ENCODE measurements at places on chromosomes 1 and 21. TPM values are rescaled to one million over a fixed set of nuclear protein-coding genes. Genes with fewer than 3 reads are reported as not detected.

DNA sequence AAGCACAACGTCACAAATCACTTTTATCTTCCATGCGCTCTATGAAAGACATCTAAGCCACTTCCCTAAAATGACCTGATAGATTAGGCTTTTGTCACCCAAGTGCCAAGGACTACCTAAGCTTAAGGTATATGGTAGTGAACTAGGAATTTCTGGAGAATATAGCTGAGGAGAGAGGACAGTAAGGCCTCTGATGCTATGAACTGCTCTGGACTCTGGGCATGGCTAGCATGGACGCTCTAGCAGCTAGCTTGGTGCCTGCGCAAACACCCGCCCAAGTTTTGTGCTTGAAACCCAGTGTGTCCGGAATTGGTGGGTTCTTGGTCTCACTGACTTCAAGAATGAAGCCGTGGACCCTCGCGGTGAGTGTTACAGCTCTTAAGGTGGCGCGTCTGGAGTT is 42.5 kb downstream of the OR10J5 start:
- DNase-seq: no peak

DNA sequence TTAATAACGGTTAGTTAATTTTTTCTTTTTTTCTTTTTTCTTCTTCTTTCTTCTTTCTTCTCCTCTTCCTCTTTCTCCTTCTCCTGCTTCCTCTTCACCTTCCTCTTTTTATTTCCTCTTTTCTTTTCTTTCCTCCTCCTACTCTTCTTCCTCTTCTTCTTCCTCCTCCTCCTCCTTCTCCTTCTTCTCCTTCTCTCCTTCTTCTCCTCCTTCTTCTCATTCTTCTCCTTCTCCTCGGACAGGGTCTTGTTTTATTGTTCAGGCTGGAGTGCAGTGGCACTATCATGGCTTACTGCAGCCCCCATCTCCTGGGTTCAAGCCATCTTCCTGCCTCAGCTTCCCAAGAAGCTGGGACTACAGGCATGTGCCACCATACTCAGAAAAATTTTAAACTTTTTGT is 13.4 kb upstream of the ACBD3 start:
- DNase-seq: no peak

- no peak for DNase-seq
These were observed 22.4 kb downstream of the CASZ1 start for GRCh38 chr1:10773851-10774614.

DNA sequence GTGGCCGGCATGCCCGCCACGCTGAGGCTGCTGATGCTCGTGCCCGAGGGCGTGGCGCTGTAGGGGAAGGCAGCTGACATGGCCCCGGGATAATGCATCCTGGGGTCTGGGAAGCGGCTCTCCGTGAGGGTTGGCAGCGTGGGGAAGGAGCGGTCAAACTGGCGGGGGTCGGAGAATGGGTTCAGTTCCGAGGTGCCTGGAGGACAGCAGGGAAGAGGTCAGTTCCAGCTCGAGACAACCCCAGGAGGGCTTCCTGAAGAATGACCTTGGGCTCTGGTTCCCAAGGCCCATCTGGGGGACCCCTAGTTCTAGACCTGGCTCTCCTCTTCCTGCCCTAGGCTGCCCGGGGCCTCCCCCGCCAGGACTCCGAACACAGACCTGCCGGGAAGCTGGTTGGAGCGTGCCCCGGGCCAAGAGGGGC is 27.6 kb downstream of the RUNX3 start:
- no peak for DNase-seq

- no peak for DNase-seq
These were observed 552.6 kb downstream of the MRPL39 start for GRCh38 chr21:25054689-25055088.

DNA sequence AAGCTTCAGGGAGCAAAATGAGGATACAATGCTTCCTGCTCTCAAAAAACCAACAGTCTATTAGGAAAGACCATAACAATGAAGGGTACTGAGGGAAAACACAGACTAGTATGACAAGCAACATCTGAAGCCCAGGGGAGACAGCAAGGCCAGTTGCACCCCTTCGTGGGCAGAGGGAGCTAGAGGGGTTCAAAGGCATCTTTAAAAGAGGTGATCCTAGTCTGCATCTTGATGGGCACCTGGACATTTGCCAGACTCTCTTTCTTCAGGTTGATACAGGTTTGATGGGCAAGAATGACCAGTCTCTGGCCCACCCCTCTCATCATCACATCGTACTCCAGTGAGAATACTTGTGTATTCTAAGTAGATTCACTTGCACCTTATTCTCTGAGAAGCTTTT is 177.7 kb downstream of the VAV3 start:
- no peak for DNase-seq

SH3BGR gene
- total RNA-seq: 4.5 TPM

RIMS3 gene
- total RNA-seq: 13.0 TPM

SPATA21 gene
- not detected for total RNA-seq

LAPTM5 gene
- not detected for total RNA-seq

NHLH1 gene
- total RNA-seq: 0.32 TPM
